ENCODE measurements at places on chromosomes 6 and 20.
A peak's percentile ranks its signal among the peaks of the same experiment; 100 is the strongest.

DNA sequence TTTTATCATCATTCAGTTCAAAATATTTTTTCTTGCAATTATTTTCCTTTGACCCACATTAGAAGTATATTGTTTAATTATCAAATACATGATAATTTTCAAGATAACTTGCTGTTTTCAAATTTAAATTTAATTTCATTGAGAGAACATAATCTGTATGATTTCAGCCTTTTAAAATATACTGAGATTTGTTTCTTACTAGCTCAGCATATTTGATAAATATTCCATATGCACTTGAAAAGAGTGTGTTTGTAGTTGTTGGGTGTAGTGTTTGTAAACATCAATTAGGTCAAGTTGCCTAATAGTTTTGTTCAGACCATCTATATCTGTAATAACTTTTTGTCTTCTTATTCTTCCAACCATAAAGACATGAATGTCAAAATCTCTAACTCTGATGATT is 19.0 kb upstream of the RFX6 start:
- no peak for DNase-seq

DNA sequence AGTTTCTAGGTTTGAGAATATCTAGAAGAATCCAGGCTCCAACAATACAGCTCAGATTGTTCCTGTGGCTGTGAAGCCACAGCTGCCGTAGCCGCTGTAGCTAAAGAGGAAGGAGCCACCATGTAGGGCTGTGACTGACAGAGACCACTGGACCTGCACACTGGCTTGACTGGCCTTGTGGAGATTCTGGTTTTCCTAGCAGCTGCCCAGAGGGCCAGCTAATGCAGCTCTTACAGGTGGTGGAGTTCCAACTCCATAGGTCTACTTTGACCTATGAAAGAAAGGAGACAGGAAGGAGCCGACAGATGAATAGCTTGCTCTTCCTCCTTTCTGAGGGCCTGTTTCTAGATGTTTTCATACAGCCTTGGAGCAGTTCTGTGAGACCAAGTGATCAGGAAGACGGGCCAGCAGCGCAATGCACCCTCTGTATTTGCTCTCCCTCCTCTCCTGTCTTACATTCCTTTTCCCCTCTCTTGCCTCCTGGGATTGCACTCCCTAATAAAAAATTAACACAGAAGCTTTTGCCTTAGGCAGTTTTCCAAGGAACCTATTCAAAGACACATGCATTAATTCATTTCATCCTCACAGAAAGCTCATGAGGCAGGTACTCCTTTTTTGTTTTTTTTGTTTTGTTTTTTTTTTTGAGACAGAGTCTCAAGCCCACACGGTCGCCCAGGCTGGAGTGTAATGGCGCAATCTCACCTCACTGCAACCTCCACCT is 51.8 kb upstream of the MYB start:
- DNase-seq: peak; percentile 18

DNA sequence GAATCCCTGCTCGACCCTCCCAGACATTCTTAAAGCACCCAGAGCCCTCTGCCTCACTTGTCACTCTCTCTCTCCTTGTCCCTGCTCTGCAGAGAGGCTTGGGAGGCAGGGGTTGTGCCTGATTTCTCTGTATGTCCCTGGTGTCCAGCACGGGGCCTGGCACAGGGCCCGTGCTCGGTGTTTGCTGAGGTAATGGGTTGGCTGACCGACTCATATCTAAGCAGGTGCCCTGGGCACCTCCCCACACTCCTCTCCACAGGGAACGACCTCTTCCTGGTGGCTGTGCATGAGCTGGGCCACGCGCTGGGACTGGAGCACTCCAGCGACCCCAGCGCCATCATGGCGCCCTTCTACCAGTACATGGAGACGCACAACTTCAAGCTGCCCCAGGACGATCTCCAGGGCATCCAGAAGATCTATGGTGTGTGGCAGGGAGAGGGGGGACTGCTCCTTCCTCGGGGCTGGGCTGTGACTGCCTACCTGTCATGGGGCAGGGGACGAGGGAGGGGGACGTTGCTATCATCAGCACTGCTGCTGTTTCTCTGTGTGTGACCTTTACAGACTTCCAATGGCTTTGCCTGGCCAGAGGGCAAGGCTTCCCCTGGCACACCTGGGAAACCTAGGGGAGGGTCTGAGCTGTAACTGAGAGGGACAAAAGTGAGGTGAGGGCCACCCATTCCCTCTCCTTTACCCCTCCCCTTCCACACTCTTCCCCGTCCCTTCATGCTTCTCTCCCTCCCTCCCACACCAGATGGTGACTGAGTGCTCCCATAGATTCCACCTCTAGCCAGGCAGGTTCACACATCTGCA is 14.2 kb downstream of the MMP24OS start:
- no peak for DNase-seq

DNA sequence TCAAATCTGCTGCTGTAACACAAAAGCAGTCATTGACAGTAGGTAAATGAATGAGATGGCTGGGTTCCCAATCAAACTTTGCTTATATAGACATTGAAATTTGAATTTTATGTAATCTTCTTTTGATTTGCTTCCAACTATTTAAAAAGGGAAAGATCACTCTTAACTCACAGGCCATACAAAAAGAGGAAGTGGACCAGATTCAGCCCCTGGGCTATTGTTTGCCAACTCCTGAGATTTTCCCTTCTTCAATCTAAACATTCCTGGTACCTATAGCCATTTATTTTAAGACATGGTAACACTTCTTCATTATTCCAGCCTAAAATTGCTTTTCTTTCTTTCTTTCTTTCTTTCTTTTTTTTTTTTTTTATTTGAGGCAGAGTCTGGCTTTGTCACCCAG is 260.6 kb downstream of the TFAP2A start:
- DNase-seq: peak; percentile 4

- DNase-seq: no peak
These were observed 32.6 kb upstream of the APCDD1L start for GRCh38 chr20:58547623-58548475.

DNA sequence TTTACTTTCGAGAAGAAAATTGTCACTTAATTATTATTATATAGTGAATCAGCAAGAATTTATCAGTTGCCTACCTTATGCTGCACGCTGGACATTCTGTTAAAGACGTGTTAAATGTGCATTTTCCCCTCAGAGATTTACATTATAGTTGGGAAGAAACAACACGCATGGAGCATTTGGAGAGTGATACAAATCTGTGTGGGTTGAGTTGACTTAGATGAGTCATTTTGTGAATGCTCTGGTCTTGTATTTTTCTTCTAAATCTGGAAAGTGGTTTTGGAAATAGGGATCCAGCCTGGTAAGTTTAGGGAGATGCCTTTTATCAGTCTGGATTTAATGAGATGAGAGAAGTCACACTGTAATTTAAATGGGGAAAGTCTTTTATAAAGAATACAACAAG is 24.0 kb upstream of the SMIM26 start:
- no peak for DNase-seq

- DNase-seq: no peak
These were observed 24.6 kb upstream of the CCDC167 start for GRCh38 chr6:37524025-37524969.

DNA sequence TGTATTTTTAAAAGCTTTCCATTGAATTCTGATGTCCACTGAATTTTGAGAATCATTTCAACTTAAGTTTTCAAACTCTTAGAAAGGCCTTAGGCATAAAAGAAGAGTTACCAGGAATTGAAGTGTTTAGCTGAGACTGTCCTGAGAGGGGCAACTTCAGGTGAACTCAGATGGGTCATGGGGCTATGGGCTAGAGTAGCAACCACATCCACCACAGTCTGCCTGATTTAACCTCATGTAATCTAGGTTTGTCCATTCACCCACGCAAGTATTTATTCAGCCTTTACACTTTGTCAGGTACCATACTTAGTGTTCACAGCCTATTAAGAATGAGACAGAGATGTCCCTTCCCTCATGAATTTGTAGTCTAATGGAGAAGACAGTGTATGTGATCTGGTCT is 501.0 kb downstream of the KIF16B start:
- no peak for DNase-seq

- no peak for DNase-seq
These were observed 489.8 kb upstream of the MANEA start for GRCh38 chr6:95087394-95088097.

DNA sequence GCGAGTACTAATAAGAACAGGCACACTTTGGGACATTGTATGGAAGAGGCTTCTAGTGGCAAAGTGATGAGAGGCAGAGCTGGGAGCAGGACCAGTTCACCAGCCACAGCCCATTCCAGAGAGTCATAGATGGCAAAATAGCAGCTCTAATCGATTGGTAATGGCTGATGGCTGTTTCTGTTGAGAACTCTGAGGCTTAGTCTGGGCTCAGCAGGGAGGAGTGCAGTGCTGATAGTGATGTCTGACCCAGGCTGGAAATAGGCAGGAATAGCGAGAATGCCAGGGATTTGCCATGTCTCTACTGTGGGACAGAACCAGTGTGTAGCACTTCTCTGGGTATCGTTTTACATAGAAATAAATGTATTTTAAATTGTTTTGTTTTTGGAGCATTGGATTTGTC is 620.0 kb upstream of the FLRT3 start:
- no peak for DNase-seq

DNA sequence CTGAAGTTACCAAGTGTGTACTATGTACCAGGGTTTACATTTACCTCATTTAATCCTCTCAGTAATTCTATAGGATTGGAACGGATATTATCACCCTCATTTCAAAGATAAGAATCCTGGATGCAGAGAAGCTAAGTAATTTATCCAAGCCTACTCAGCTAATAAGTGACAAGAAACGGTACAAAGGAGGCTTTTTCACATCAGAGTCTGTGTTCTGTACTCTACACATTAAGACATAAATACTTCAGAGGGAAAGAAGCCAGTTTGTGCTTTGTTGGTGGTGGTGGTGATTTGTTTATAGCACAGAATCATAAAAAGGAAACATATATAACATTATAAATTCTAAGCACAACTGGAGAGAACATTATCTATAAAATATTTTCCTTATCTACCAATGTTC is 88.3 kb upstream of the HMGCLL1 start:
- DNase-seq: no peak

DNA sequence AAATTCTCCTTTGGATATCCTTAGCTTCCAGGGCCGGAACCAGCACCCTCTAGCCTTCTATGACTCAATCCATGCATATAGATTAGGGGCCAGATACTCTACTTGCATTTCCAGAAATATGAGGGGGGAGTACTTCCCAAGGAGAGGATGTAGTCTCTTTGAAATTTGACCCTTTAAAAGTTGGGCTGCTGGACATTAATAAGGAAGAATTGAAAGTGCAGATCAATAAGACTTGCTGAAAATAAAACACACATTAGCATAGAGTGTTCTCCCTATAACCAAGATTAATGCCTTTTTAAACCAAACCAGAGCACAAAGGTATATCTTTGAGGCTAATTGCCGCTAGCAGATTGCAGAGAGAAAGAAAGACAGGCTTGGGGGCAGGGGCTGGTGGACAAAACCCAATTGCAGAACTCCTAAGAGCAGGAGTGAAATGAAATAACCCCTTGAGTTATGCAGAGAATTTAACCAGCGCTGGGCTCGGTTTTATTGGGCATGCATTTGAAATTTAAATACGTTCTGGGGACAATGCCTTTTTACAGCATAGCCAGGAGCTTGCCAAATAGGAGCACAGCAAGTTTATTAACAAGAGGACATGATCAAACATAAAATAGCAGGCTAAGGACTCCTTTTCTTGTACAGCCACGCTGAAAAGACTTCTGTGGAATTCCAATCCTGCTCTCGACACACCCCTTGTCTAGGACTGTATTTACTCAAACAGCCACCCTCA is 108.2 kb upstream of the SALL4 start:
- no peak for DNase-seq

GRCh38 chr6:7391151-7391550 is 1.5 kb downstream of the RIOK1 start:
- DNase-seq: peak; percentile 53

GRCh38 chr6:40713002-40713719 is 126.0 kb upstream of the LRFN2 start:
- peak; percentile 11 for DNase-seq

DNA sequence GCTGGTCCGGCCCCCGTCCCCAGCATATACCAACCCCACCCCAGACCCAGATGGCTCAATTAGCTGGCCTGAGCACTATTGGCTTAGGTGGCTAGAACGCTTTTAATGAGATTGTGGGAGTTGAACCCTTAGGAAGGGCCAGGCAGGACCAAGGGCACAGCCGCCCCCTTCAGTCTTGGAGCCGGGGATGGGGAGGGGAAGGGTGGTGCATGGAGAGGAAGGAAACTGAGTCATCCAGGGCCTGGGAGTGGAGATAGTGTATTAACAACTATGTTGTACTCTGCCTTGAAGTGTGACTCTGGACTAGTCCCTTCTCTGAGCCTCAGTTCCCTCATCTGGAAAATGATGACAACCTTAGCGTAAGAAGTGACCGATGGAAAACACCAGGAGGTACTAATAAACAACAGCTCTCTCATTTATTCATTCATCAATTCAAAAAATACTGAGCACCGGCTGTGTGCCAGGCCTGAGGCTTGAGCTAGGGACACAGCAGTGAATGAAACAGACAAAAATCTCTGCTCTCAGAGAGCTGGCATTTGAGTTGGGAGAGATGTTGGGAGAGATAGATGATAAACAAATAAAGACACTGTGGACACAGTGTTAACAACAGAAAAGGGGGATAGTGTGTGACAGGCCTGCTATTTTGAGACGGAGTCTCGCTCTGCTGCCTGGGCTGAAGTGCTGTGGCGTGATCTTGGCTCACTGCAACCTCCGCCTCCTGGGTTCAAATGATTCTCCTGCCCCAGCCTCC is 11.5 kb downstream of the PEDS1 start:
- DNase-seq: no peak

DNA sequence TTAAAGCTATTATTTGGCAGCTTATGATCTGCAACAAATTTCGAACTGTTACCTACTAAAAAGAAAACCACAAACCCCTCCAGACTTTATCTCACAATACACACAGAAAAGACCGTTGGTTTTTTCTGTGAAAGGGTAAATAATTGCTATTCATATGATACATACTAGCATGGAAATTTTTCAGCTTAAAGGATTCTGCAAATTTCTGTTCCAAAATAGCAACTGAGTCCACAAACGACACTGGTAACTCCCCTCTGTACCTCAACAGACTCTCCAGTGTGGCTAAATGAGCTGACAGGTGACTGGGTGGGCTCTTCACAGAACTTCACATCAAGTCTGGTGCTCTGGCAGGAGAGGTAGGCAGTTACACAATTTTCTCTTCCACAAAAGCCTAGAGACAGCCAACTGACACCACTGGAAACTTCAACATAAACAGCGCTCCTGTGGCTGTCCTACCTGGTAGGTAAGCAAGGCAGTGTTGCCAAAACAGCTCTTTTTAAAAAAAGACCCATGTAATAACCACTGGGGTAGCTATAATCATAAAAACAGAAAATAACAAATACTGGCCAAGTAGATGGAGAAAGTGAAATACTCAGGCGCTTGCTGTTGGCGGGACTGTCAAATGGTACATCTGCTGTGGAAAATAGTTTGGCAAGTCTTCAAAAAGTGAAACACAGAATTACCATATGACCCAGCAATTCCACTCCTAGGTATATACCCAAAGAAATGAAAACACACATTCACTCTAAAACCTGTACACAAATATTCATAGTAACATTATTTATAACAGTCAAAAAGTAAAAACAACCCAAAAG is 37.8 kb downstream of the ELOVL5 start:
- no peak for DNase-seq
